ENCODE measurements at places on chromosomes 6 and 20. TPM values are rescaled to one million over a fixed set of nuclear protein-coding genes. Genes with fewer than 3 reads are reported as not detected.

Gene SLC35F1
- 0.32 TPM for polyA plus RNA-seq

Gene RIPOR3
- 135 TPM for polyA plus RNA-seq

Gene PFDN4
- 59.1 TPM for polyA plus RNA-seq

- DNase-seq, result no peak
Observed at GRCh38 chr6:62775427-62776022, 435.7 kb upstream of the FKBP1C start.

DNA sequence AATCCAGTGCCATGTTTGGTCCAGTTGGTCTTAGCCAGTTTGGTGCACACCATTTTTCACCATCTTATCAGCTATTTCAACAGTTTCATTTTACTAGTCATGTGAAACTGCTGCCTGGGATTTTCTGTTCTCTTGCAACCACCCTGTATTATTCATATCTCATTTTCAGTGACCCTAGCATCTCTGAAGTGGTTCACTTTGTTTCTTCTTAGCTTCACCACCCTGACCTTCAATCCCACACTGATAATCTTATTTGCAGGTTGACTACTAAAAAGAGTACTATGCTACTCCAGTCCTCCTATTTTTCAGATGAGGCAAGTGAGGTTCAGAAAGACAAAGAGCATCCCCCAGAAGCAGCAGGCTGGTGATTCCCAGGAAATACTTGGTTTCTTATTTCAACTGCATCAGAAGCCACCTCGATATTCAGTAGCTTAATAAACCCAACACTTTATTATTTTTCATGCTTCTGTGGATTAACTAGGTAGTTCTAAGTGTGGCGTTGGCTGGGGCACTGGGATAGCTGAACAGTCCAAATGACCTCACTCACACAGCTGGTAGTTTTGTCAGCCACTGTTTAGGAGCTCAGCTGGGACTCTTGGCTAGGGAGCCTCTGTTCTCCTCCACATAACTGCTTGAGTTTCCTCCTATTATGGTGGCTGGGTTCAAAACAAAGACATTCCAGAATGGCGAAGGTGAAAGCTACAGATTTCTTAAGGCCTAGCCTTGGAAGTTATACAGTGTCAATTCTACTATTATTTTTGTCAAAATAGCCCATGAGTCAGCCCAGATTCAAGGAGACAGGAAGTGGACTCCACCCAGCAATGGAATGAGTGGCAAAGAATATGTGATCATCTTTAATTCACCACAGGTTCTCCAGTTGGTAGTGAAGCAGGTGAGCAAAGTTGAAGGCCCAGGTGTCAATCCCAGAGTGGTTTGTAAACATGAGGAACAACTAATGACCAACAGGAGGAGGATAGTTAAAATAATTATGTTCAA lies 40.6 kb downstream of the BPIFB4 start:
- no peak for DNase-seq

DNA sequence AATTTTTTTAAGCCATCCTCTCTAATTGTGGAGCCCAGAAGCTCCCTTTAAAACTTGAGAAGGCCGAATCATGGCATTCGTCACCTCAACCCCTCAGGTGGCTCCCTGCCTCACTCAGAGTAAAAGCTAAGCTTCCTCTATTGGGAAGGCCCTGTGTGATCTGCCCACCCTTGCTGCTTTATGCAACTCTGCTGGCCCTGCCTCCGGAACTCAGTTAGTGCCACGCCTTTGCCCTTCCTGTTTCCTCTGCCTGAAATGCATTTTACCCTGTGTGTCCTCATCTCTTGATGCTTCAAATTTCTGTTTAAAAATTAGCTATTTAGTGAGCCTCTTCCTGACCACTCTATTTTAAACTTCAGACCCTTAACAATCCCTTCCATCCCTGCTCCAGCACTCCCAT lies 5.7 kb downstream of the PACRG start:
- no peak for DNase-seq

GRCh38 chr6:122747573-122747972 lies 31.9 kb upstream of the FABP7 start:
- no peak for DNase-seq

Gene HACE1
- 5.9 TPM for polyA plus RNA-seq
